ENCODE measurements at places on chromosomes 6 and 20. TPM values are rescaled to one million over a fixed set of nuclear protein-coding genes. Genes with fewer than 3 reads are reported as not detected.

Gene GABRR1
- not detected for total RNA-seq

Gene CST4
- not detected for total RNA-seq

Gene OXT
- total RNA-seq, result not detected

Gene TRIM31
- not detected for total RNA-seq

Gene NFATC2
- 8.6 TPM for total RNA-seq

Gene MAK
- total RNA-seq, result not detected

Gene DDX43
- 0.51 TPM for total RNA-seq

Measured in right atrium auricular region (tissue), 2 donors.